GM23338 (cell line): ENCODE measurements at places on chromosomes 2 and 18. TPM values are rescaled to one million over a fixed set of nuclear protein-coding genes. Genes with fewer than 3 reads are reported as not detected.
A peak's percentile ranks its signal among the peaks of the same experiment; 100 is the strongest.

GKN1 gene
- polyA plus RNA-seq: not detected in 2 replicates

OBSL1 gene
- 94.9 and 102 TPM in 2 replicates for polyA plus RNA-seq

LTBP1 gene
- polyA plus RNA-seq: 14.2 and 15.7 TPM in 2 replicates

ZNF516 gene
- polyA plus RNA-seq: 11.9 and 12.2 TPM in 2 replicates

CYB5A gene
- polyA plus RNA-seq: 274 and 283 TPM in 2 replicates

FAM110C gene
- 7.9 and 9.7 TPM in 2 replicates for polyA plus RNA-seq

HSBP1L1 gene
- polyA plus RNA-seq: 2.3 and 3.7 TPM in 2 replicates

EFEMP1 gene
- 9.1 and 12.6 TPM in 2 replicates for polyA plus RNA-seq

FZD7 gene
- 164 and 188 TPM in 2 replicates for polyA plus RNA-seq

RAB31 gene
- polyA plus RNA-seq: 34.0 and 46.1 TPM in 2 replicates

DNA sequence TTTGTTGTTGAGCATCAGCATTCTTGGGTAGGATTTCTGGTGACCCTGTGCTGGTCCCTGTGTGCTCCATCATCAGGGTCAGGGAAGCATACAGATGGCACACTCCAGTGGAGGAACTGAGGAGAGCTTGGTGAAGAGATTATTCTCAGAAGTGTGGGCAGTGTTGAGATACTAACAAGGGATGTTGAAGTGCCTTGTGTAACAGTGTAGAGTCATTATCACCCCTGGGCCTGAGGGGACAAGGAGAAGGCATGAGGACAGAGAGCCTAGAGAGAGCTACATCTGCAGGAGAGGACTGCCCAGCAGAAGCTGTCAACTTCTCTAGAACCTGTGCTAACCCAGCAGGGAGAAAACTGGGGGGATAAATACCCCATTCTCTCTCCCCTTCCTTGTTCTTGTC, 189.0 kb downstream of the PLCL1 start:
- DNase-seq: no peak

DNA sequence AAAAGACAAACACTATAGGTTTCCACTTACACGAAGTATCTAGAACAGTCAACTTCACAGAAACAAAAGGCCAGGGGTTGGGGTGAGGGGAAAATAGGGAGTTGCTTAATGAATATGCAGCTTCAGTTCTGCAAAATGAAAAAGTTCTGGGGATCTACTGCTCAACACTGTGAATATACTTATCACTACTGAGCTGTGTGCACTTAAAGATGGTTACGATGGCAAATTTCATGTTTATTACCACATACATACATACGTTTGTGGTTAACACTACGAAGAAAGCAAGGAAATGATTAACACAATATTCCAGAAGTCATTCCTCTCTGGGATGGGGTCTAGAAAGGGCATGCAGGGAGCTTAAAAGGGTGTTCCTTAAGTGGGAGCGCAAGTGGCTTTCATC, 19.3 kb downstream of the MBOAT2 start:
- DNase-seq: no peak

DNA sequence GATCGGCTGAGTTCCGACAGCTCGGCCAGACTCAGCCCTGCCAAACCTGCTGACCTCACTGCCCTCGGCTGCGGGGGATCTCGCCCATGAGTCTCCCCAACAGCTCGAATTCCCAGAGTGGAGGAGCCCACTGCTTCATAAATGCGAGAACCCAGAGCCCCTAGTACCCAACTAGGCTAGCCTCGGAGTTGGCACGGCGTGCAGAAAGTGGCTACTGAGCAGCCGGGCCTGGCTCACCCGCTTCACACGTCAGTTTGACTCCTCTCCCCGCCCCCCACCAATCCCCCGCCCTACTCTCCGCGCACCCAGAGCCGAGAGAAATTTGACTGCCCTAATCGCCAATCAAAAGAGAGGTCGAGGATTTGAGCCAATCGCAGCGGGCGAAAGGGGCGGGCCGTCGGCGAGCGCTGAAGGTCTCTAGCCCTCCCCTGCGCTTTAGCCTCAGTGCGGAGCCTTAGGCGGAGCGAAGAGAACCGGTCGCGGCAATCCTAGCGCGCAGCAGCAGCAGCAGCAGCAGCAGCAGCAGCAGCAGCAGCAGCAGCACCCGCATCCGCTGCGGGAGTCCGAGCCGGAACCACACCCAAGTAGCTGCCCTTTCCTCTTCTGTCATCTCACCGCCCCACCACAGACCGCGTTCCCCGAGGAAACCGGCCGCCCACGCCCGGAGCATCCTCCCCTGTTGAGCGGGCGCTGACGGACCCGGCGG, at the start of gene GLS:
Gene GLS, plus strand, starts transcription at position 444 of the 706 bp plus-strand sequence. CDS start 264 bp downstream, outside the sequence.
- peak; percentile 99 for DNase-seq

GRCh38 chr2:200305797-200306195, 697 bp upstream of the SPATS2L start:
- DNase-seq: peak; percentile 52

DNA sequence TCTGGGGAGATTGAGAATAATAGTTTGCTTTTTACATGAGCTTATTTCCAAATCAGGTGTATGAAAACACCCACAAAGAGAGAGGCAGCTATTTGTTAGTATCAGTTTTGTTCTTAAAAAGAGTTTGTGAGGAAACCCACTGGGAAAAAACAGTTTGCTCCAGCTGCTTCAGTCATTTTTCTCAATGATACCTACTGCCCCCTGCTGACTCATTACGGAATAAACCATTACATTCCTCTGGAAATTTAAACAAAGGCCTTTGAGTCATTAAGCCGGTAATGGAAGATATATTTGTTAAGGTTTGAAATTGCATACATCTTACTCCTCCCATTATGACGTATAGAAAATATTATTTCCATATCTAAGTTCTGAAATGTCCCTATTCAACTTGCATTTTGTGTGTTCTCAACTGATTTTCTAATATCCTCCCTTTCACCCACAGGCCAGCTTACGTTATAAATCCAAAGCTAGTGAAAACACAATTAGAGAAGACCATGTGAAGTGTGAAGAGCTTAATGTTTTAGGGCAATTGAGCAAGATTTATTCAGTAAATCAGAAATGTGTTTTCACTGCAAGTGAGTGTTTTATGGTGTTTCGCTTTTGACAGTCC, 761.6 kb downstream of the DSC3 start:
- DNase-seq: peak; percentile 84

- DNase-seq: no peak
These were observed 195.1 kb downstream of the C1D start for GRCh38 chr2:67867735-67868134.

- no peak for DNase-seq
These were observed 480.4 kb upstream of the TRIB2 start for GRCh38 chr2:12236136-12236844.

- no peak for DNase-seq
These were observed 69.9 kb upstream of the MAPRE2 start for GRCh38 chr18:34971313-34971712.

GRCh38 chr2:68825866-68826265, 45.3 kb downstream of the BMP10 start:
- DNase-seq: no peak

- no peak for DNase-seq
These were observed 237.7 kb downstream of the NYAP2 start for GRCh38 chr2:225637259-225637658.

DNA sequence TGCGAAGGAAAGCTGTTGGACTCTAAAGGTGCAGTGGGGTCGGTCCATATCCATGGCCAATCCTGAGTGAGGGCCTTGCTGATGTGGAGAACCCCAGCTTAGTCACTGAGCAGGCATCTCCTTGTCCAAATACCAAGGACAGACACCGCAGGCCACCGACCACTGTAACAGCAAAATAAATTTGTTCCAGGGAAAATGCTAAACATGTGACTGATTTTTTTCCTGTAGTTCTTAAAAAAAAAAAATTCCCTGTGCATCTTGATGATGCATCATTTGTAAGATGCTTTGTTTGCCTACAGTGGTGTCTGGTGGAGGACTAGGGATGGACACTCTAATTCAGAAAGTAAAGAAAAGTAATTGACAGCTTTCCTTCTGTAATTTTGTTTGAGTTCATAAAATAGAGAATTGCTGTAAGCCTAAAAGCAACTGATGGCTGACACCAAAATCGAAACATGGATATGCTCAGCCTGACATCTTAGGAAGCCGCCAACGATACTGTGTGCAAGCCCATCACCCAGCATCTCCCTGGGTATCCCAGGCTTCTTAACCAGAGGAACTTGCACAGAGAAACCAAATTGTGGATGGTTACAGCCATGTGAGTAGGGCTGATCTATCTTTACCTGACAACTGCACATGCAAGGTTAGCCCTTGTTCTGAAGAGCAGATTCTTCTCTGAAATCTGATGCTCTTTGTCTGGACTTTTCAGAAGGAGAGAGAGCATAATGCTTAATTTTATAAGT, 188.6 kb downstream of the ARL4C start:
- no peak for DNase-seq

DNA sequence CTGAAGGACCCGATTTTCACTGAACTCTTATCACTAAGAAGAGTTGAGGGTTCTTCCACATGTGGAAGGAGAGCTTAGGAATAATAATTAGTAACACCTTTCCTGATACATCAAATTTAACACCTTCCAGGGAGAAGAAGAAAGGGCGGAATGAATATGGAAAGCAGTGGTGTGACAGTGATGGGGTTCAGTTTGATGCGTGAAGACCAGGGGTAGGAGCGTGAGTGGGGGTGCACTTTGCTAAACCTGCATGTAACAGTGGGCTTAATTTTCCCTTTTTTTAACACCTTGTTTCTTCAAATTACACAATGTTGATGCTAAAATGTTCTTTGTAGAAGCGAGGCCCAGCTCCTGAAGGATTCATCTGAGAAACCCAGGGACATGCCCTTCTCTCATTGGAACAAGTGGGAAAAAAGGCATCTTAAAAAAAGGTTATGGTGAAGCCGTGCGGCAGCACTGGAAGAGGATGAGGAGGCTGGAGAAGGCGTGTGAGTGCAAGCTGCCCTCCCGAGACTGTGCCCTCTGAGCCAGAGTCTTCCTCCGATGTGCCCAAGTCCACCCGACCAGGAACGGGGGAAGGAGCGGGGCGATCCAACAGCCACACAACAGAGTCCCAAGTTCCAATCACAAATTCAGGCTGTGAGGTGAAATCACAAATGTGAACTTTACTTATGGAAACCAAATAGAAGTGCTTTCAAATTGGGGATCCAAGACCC, 80.8 kb downstream of the MBP start:
- DNase-seq: no peak

- peak; percentile 84 for DNase-seq
These were observed 155.2 kb downstream of the SH3BP4 start for GRCh38 chr2:235106874-235107639.

GRCh38 chr2:74008761-74009395, 24.2 kb downstream of the TET3 start:
- peak; percentile 33 for DNase-seq

- DNase-seq: no peak
These were observed 32.5 kb downstream of the PTPN18 start for GRCh38 chr2:130388221-130388907.
